ENCODE measurements at places on chromosomes 13 and 19.
A peak's percentile ranks its signal among the peaks of the same experiment; 100 is the strongest.

- peak; percentile 20 for DNase-seq
Measured at GRCh38 chr19:47094557-47095475, 18.8 kb downstream of the ZC3H4 start.

GRCh38 chr19:43467276-43467675, 1.9 kb upstream of the LYPD3 start:
- DNase-seq = no peak

GRCh38 chr13:28586439-28587173, 72.3 kb upstream of the POMP start:
- no peak for DNase-seq

DNA sequence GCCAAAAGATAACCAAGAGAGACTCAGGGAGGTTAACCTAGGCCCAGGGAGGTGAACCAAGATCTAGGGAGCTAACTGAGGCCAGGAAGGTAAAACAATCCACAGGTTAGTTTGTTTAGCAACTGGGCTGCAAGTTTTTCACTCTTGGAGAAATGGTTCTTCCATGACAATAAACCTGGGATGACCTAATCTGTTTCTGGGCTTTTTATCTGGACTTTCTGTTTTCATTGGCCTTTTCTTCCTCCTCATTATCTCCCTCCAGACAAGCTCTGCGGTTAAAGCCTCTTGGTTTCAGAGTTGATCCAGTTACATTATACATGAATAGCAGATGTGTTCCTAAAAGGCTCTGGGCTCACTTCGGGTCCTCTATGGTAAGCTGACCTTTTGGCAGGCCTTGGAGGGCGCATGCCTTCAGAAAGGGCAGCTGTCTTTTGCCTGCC, 44.2 kb downstream of the PCDH8 start:
- no peak for DNase-seq

DNA sequence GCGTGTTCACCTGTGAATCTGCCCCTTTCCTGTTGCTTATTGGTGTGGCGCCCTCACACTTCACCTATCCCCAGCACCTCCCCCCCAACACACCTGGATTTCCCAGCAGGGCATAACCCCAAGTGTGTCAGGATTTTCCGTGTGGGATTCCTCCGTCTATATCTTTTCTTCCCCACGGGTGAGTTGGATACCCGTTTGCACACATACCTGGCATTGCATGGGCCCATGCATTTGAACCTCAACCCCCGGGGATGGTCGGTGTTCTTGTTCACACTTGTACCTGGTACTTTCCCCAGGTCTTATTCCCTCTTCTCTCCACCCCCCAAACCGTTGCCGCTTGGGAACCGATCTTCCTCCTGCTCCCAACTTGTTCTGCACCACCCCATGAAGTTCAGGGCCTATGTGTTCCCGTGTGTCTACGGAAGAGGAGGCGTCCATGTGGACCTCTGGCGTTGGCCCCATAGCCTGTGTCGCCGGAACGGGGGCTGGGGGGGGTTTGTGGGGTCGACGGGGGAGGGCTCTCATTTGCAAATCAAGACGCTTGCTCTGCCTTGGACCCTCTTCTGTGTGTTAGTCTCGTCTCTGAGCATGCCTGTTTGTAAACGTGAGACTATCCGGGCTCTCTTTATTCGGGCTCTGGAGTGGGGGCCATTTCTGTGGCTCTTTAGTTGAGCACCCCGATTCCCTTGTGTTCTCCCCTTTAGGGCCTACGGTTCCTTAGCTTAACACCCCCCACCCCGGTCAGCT, 1.7 kb downstream of the PRR12 start:
- no peak for DNase-seq
